Tibial artery (tissue), 4 donors: ENCODE measurements at places on chromosomes 12 and 14.

DNA sequence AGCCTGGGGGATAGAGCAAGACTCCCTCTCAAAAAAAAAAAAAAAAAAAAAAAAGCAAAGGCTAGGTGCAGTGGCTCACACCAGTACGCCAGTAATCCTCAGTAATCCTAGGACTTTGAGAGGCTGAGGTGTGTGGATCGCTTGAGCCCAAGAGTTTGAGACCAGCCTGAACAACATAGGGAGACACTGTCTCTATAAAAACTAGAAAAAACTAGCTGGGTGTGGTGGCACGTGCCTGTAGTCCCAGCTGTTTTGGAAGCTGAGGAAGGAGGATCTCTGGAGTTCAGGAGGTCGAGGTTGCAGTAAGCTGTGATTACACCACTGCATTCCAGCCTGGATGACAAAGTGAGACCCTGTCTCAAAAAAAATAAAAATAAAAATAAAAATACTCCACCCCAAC lies 8.9 kb upstream of the RBM25 start:
- no peak for DNase-seq
- H3K4me1 ChIP-seq, result no peaks in the 10 kb centered on the region
- H3K36me3 ChIP-seq, result no peaks in the 10 kb centered on the region
- H3K4me3 ChIP-seq, result no peak overlapping the region
- H3K27me3 ChIP-seq, result no peaks in the 10 kb centered on the region
- no peak overlapping the region for H3K27ac ChIP-seq

GRCh38 chr14:20262642-20263128 lies 23.6 kb downstream of the OR11H4 start:
- no peaks in the 10 kb centered on the region for H3K27me3 ChIP-seq
- no peak overlapping the region for H3K27ac ChIP-seq
- no peaks in the 10 kb centered on the region for H3K4me1 ChIP-seq

GRCh38 chr14:42229976-42230375 lies 623.3 kb downstream of the LRFN5 start:
- no peaks in the 10 kb centered on the region for H3K27me3 ChIP-seq
- H3K4me1 ChIP-seq, result no peaks in the 10 kb centered on the region
- no peak overlapping the region for H3K27ac ChIP-seq
- H3K4me3 ChIP-seq, result no peak overlapping the region

- H3K27ac ChIP-seq, result no peak overlapping the region
- no peak for DNase-seq
- no peaks in the 10 kb centered on the region for H3K36me3 ChIP-seq
- no peaks in the 10 kb centered on the region for H3K4me1 ChIP-seq
These were observed 41.0 kb downstream of the GSC start for GRCh38 chr14:94728950-94729349.

DNA sequence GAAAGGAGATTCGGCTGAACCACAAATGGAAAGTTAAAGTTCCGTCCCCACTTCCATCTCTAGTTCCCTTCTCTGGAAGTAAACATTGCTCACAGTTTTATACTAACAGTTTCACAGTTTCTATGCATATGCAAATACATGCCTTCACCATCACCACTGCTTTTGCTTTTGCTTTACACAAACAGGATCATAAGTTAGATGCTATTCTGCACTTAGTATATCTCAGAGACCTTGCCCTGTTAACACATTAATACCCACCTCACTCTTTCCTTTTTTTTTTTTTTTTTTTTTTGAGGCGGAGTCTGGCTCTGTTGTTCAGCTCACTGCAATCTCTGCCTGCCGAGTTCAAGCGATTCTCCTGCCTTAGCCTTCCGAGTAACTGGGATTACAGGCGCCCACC lies 890 bp downstream of the TEP1 start:
- H3K4me3 ChIP-seq, result peak overlapping the region; percentile 91
- no peak for DNase-seq
- no peaks in the 10 kb centered on the region for H3K27me3 ChIP-seq
- peaks cover 7% of the 10 kb centered on the region for H3K36me3 ChIP-seq
- peaks cover 18% of the 10 kb centered on the region for H3K4me1 ChIP-seq

GRCh38 chr12:101567918-101568317 lies 26.9 kb upstream of the MYBPC1 start:
- H3K27ac ChIP-seq, result no peak overlapping the region
- no peaks in the 10 kb centered on the region for H3K27me3 ChIP-seq
- no peaks in the 10 kb centered on the region for H3K36me3 ChIP-seq
- H3K4me1 ChIP-seq, result no peaks in the 10 kb centered on the region
- H3K4me3 ChIP-seq, result no peak overlapping the region

GRCh38 chr14:106662936-106663550 lies 1136.7 kb downstream of the TMEM121 start:
- H3K36me3 ChIP-seq, result no peaks in the 10 kb centered on the region
- no peak overlapping the region for H3K27ac ChIP-seq
- H3K4me3 ChIP-seq, result no peak overlapping the region
- DNase-seq, result no peak

DNA sequence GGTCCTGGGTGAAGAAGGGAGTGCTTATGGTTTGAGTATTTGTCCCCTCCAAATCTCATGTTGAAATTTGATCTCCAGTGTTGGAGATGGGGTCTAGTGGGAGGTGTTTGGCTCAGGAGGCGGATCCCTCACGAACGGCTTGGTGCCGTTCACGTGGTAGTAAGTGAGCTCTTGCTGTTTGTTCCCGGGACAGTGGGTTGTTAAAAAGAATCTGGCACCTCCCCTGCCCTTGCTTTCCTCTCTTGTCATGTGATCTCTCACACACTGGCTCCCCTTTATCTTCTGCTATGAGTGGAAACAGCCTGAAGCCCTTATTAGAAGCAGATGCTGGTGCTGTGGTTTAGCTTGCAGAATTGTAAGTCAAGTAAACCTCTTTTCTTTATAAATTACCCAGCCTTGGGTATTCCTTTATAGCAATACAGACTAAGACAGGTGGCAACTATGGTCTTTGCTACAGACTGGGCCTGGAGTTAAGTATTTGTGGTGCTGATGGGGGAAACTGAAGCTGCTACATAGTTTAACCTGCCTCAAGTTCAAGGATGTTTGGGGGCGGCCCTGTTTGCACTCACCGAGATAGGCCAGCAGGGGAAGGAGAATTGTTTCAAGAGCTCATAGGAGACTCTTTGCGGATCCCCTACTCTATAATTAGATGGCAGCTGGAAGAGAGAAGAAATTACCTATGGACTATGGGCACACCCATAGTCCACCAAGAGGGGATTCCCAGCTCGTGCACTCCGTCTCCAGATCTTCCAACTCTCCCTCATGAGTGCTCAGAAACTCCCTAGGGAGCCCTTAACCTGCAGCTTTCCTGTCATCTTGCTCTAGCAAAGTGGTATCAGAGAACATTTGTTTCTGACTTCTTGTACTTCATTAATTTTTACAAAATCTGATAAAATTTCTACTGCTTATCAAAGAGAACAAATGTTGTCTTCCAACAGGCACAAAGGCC lies 164.6 kb downstream of the SLC15A5 start:
- no peaks in the 10 kb centered on the region for H3K27me3 ChIP-seq
- no peak overlapping the region for H3K27ac ChIP-seq
- DNase-seq, result no peak
- no peaks in the 10 kb centered on the region for H3K36me3 ChIP-seq

DNA sequence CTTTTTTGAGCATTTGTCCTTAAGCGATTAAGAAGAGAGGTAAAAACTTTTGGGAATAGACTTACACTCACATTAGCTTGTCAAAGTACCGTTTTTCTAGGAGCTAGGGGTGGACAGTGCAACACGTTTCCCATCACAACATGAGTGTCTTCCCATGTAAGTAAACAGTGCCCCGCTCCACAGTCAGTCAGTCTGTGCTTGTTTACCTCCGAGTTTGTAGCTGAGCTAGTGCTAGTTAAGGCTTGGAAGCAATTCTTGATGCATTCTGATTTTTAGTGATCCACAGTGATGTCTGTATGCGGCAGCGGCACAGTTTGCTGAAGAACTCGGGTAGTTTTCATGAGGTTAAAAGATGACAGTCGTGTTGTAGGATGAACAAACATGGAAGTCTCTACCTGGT lies 941 bp downstream of the ZDHHC17 start:
- H3K4me1 ChIP-seq, result no peaks in the 10 kb centered on the region
- no peaks in the 10 kb centered on the region for H3K36me3 ChIP-seq
- DNase-seq, result no peak
- H3K27ac ChIP-seq, result peak overlapping the region; percentile 95

- no peak overlapping the region for H3K27ac ChIP-seq
- DNase-seq, result no peak
- no peak overlapping the region for H3K4me3 ChIP-seq
- H3K27me3 ChIP-seq, result no peaks in the 10 kb centered on the region
- H3K4me1 ChIP-seq, result no peaks in the 10 kb centered on the region
These were observed 282.1 kb upstream of the NPAS3 start for GRCh38 chr14:32656601-32657000.

- H3K27ac ChIP-seq, result no peak overlapping the region
- no peak overlapping the region for H3K4me3 ChIP-seq
- no peaks in the 10 kb centered on the region for H3K36me3 ChIP-seq
- H3K27me3 ChIP-seq, result no peaks in the 10 kb centered on the region
- H3K4me1 ChIP-seq, result no peaks in the 10 kb centered on the region
- DNase-seq, result no peak
These were observed 6.1 kb upstream of the CNIH1 start for GRCh38 chr14:54447231-54447692.
